ENCODE measurements at places on chromosomes 2 and 18.

DNA sequence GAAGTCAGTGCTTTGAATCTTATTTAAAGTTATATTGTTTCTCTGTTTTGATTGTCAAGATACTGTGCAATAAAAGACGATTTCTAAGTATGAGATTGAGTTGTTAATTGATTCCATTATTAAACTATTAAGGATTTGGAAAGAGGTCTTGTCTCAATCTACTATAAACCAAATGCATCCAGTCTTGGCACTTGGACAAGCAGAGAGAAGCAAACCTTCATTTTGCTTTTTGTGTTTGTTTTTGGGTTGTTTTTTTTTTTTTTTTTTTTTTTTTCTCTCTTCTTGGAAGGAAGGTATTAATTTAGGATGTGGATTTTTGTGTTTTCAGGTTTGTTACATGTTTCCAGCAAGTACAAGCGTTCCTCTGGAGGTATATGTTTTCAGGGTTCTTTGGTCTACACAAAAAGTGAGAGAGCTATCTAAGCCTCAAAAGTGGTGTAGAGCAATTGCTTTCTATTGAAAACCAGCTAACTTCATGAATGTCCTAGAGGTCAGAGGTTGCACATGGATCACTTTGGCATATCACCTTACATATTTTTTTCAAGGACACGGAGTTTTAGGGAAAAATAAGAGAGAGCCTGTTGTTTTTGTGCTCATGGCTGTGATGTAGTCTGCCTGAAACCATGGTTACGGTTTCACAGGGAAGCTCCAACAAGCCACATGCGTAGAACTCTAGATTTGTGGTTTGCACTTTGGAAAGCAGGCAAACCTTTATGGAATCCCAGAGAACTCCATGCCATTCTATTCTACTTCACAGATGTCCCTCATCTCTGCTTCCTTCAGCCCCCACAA lies 1.8 kb downstream of the PRKCE start:
- no peak for DNase-seq

DNA sequence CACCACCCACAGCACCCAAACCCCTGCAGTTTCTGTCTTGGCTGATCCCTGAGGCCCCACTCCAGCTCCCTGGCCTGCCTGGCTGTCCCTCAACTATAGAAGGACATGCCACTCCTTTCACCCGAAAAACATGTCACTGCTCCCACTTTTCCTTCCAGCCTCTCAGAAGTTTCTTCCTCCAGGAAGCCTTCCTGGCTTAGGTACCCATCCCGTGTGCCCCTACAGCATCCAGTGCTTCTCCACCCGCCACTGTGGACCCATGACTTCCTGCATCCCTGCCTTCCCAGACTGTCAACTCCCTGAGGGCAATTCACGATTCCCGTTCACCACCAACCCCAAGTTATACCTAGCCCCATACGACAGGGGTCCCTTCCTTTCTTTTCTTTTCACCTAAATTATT lies 21.5 kb downstream of the ARID5A start:
- DNase-seq, result no peak

DNA sequence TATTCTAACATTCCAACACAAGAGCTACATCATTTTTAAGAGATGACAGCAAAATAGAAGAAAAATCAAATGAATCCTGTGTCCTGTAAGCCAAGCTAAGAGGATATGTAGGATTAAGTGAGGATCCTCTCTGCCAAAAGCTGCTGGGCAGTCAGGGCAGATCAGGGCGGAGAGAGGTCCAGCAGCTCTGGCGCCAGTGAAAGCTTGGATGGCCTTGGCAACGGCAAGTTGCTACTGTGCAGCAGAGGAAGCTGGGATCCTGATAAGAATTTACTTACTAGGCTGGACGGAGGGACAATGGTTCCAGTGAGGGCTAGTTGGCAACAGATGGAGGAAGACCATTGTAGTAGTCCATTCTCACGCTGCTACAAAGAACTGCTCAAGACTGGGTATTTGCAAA lies 391.5 kb downstream of the XIRP2 start:
- no peak for DNase-seq

- no peak for DNase-seq
Measured at GRCh38 chr2:41647468-41648050, 400.3 kb upstream of the PKDCC start.

DNA sequence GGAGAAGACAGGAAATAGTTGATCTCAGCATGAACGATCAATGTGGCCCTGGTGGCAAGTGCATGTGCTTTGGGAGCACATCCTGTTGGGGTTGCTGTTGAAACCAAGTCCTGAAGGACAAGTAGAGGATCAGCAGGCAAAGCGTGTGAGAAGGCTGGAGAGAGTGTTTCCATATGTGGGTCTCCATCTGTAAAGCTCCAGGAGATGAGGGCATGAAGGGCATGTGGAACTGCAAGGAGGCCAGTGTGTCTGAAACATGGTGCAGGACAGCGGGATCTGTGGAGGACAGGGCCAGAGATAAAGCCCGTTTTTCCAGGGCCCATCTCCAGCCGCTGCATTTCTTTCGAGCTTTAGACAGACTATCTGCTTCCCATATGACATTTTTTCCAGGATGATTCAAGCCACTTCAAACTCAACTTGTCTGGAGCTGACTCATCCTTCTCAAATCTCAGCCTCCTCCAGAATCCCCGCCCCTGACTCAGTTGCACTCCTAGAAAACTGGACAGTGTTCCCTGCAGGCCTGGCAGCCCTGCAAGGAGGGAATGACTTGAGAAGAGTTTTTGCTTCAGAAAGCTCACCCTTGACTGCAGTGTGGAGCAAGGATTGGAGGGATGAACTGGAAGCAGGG lies 226.1 kb downstream of the VAPA start:
- DNase-seq, result no peak

DNA sequence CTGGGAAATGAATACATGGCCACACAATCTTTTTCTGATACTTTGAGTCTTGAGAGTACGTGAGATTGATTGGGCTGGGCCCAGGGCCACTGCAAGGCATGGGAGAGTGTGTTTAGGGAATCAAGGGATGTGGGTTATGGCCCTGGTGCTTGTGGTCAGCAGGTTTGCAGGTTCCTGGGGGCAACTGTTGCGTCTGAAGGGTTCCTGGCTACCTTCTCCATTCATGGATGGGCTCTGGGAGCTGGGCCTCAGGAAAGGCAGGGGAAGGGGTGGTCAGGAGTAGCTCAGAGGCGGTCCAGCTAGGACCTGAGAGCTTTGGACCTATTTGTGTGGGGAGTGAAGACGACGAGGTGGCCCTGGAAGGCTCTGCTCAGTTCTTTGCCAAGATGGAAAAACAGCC lies 8.4 kb upstream of the ZAP70 start:
- no peak for DNase-seq

DNA sequence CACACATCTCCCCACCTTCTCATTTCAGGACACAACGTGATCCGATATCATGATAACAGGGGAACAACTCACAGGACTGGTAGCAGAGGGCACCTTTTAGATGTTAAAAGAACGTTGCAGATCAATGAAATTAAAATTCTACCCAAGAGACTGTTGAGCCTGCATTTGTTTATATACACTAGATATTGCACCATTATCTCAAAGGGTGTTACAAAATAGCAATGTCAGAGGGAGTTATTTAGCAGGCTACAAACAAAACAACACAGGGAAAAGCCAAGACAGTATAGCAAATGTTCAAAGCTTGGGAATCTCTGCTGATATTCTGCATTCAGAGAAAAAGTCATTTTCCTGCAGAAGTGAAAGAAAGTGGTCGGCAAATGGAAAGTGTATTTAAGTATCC lies 139.5 kb downstream of the MYO5B start:
- no peak for DNase-seq

- DNase-seq, result no peak
Measured at GRCh38 chr2:11977766-11978524, 231.5 kb downstream of the LPIN1 start.

DNA sequence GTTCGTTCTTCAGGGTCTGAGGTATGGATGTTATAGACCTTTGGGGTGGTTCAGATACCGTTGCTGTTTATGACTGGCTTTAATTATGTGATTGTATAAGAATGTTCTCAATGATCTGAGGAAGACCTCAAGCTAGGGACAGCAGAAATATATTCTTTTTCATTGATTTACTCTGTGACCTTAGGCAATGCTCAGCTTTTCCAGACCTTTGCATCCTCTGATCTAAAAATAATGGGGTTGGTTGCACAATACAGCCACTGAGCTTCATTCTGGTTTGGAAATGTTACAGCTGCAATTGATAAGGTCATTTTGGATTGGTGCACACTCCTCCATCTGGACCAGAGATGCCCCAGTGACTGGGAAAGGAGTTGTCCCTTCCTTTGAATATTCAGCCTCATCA lies 17.2 kb upstream of the CABYR start:
- DNase-seq, result no peak

GRCh38 chr18:12701161-12701560 lies 1.4 kb downstream of the CEP76 start:
- no peak for DNase-seq

DNA sequence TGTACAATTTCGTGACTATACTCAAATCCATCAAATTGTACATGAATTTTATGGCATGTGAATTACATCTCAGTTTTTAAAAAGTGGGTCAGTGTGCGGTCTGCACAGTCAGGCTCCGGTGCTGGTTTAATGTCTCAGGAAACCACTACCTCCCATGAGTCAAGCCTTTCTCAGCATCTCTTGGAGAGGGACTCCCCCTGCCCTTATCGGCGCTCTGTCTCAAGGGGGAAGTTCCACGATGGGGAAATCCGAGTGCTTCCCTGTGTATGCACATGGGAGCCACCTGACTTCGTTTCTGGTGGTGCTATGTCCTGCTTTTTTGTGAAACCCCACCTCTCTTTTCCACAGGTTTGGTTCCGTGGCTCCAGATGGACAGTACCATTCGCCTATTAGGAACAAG lies 72.5 kb downstream of the ACOXL start:
- peak; percentile 49 for DNase-seq

- no peak for DNase-seq
Measured at GRCh38 chr2:145157036-145157675, 637.2 kb upstream of the ZEB2 start.

DNA sequence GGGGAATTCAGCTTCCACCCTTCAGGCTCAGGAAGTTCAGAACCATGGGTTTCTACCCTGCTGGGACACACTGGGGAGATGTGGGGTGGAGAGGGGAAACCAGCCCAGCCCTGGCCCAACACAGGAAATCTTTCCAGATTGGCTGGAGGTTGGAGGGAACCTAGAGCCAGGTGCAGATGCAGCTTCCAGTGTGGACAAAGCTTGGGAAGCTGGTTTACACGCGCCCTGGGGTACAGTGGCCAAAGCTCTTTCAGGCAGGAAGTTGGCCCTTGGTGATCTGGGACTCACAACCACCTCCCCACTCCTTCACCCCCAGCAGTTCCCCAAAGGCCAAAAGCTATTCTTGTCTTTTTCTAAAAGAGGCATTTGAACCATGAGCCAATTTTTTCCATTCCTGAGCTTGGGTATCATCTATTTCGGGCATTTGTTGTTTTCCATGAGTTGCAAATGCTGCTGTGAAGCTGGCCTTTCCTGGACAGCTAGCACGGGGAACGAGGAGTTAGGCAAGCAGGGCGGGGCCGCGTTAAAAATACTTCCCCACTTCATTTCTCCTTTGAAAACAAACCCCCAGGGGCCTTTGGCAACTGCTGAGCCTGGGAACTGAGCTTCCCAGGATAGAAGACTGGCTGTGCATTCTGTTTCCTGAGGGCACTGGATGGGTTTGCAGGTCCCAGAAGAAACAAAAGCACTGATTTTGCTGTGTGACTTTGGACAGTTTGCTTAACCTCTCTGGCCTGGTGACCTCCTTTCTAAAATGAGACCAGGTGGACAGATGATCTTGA lies 3.1 kb upstream of the ARID5A start:
- DNase-seq, result no peak

- DNase-seq, result no peak
Measured at GRCh38 chr2:69975136-69975852, 13.9 kb upstream of the ASPRV1 start.

DNA sequence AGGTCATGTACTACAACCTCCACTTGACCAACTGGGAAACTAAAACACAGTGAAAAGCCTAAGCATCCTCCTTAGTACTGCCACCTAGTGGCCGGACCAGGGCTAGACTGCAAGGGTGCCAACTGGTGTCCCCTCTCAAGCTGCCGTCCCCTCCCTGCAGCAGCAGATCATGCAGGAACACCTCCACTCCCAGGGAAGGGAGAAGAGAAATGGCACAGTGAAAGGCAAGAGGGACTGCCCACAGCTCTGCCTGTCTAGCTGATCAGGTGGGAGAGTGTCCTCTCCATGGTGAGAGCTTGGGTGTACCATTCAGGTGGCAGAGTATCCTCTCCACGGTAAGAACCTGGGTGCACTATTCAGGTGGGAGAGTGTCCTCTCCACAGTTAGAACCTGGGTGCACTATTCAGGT lies 78.1 kb downstream of the AAK1 start:
- DNase-seq, result peak; percentile 66

GRCh38 chr2:226136739-226137138 lies 662.9 kb downstream of the IRS1 start:
- no peak for DNase-seq

DNA sequence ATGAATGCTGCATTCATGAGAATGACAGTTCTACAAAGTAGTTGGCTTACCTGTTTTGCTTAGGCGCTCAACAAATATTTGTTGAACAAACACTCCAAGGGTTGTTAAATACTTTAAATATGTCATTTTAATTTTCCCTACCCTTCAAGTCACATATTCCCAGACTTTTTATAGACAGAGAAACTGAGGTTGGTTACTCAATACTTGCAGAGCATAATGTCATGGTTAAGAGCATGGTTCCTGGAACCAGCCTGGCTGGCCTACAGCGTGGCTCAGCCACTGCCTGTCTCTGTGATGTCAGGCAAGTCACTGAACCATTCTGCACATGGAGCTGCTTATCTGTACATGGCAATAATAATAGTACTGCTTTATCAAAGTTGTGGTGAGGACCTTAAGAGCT lies 120.0 kb upstream of the STK17B start:
- no peak for DNase-seq

GRCh38 chr2:72984172-72984671 lies 66.9 kb downstream of the EMX1 start:
- no peak for DNase-seq

- DNase-seq, result peak; percentile 15
Measured at GRCh38 chr2:207046724-207047123, 107.4 kb downstream of the CPO start.

- DNase-seq, result no peak
Measured at GRCh38 chr2:202133909-202134265, 60.8 kb downstream of the KIAA2012 start.

Data from activated naive CD4-positive, alpha-beta T cell treated with anti-CD3 and anti-CD28 coated beads, Interleukin-2, amount 50 U/mL, for 16 hours (primary cell).